ENCODE measurements at places on chromosomes 7 and 10.

DNA sequence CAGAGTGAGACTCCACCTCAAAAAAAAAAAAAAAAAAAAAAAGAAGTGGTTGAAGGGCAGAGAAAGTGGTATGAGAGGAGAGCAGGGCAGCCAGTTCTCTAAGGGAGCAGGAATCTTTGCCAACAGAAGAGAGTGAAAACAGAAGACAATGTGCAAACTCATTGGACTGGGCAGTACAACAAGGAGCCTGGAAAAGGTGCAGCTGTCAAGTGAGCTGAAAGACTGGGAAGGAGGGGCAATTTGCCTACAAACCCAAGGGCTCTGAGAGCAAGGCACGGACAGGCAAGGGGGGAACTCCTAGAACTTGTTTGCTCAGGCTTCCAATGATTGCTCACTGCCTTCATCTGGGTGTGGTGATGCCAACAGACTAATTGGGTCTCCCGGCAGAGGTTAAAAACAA, 9.5 kb downstream of the ACTR1A start:
- no peak for DNase-seq

DNA sequence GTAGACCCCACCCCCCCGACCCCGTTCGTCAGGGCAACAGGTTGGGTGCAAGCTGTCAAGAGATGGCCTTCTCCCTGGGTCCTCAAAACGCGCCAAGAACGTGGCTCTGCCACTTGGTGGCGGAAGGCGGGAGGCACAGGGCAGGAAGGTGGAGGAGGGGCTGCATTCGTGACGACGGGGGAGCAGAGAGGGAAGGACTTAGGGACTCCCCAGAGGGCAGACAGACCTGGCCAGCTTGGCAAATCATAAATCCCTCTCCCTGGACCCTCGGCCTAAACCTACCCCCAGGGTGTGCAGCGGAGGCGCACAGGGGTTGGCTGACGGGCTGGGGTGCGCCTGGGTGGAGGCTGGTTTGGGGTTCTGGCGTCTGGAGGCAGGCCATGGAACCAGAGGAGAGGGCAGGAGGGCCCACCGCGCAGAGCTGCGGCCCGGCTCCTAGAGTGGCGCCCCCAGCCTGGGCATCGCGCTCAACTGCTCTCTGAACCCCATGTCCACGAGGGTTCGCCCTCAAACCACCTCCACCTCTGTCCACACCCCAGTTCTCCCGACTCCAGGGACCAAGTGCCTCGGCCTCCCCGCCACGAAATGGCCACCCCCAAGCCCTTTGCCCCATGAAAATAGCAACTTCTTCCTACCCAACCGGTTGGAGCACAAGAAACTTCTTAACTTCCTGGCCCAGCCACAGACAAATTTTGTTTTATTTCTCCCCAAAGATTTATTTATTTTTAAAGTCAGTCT, 10.8 kb upstream of the GATA3 start:
- no peak for DNase-seq

DNA sequence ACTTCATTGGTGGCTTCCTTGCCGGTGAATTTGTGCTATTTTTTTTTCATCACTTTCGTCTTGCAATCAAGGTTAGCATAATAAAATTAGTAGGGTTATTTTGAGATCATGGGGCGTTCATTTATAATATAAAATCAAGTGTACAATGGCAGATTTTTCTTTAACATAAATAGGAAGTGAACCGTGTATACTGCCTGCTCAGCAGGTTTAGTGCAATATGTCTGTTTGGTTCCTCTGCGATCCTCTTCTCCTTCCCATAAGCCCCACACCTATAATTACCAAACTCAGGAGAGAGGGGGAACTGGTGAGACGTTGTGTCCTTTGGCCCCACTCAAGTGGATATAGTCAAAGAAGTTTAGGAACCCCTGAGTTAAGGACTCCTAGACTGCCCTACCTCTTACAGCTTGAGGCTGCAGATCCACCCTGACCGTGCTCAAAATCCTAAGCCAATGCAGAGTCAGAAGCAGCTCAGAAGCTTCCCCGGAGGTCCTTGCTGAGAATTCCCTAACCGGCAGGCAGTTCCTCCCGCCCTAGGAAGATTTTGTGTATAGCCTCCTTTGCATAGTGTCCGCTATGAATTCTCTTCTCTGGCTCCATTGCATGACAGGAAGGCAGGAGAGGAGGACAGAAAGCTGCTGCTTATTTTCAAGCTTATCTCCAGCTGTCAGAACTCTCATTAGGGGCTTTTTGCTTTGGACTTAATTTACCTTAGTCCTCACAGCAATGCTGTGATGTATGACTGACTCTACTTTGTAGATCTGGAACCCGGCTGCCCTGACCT, 41.5 kb downstream of the PYROXD2 start:
- no peak for DNase-seq

GRCh38 chr7:51140199-51141164, 176.1 kb downstream of the COBL start:
- no peak for DNase-seq

DNA sequence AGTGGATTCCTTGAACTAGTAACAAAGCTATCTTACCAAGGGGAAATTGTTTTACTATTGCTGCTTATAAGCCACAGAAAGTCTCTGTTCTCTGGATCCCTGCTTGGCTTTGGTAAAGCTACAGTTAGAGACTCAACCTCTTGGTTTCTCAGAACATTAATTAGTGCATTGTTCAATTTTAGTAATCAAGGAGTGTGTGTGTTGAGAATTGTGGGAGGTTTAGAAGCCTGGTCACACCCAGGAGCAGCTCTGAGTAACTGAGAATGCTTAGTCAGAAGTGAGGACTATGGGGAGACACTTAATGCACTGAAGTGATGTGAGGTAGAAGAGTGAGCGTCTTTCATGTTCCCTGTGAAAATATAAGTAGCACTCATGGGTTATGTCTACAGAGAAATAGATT, 8.2 kb upstream of the ACTA2 start:
- no peak for DNase-seq

DNA sequence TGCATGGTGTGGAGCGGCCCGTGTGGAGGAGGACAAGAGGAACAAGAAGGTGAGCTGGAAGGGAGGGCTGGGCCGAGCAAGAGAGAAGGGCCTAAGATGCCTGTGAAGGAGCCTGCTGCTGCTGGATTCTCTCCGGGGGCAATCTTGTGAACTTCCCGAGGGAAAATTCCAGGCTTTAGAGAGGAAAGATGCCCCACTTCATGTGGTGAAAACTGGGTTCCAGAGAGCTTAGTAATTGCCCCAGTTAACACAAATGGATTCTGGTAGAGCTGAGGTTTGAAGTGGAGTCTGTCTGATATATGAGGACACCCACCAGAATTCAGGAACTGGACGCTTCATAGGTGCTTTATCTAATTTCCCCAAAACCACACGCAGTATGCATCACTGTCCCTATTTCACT, 114.1 kb upstream of the ZMIZ1 start:
- DNase-seq, result no peak

GRCh38 chr10:49093922-49094321, 21.4 kb downstream of the VSTM4 start:
- no peak for DNase-seq

DNA sequence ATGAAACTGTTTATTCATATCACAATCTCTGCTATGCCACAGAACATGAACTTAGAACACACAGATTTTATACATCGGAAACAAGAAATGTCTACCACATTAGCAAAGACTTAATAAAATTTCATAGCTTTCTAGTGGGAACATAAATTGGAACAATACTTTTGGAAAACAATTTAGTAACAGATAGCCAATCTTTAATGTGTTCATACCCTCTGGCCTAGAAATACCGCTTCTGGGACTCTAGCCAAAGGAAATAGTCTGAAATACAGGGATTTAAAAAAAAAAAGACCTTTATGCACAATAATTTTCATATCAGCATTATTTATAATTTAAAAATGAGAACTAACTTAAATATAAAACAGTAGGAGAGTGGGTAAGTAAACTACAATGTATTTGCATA, 168.5 kb downstream of the PLXNA4 start:
- no peak for DNase-seq

DNA sequence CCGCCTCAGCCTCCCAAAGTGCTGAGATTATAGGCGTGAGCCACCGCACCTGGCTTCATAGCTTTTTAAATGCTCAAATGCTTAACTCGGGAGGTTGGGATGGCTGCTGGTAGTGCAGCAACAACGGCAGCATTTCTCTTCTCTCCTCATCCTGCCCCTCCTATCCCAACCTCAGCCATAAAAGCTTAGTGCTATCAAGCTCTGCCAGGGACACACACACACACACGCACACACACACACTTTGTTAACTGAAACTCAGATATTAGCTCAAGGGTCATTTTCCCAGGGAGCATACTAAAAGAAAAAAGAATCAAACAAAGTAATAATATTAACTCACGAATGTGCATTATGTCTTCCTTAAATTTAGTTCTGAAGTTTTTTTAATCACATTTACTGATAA, 63.0 kb upstream of the HPS1 start:
- DNase-seq, result no peak

- peak; percentile 49 for DNase-seq
Observed at GRCh38 chr10:25059990-25060389, 43.6 kb downstream of the THNSL1 start.

DNA sequence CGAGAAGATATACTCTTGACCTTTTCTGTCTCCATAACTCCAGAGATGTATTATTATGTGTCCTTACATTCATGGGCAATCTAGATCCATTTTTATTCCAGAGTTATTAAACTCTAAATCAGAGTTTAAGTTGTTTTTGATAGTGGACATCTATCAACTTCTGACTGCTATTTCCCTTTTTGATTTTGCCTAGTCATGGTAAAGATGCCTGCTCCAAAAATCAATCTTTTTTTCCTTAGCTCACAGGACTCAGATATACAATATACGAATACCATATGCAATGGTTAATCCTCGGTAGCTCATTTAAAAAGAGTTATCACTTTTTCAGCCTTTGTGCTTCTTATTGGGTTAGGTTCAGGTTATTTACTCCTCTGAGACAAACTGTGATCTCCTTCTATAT, 15.8 kb upstream of the ZEB1 start:
- DNase-seq, result no peak

DNA sequence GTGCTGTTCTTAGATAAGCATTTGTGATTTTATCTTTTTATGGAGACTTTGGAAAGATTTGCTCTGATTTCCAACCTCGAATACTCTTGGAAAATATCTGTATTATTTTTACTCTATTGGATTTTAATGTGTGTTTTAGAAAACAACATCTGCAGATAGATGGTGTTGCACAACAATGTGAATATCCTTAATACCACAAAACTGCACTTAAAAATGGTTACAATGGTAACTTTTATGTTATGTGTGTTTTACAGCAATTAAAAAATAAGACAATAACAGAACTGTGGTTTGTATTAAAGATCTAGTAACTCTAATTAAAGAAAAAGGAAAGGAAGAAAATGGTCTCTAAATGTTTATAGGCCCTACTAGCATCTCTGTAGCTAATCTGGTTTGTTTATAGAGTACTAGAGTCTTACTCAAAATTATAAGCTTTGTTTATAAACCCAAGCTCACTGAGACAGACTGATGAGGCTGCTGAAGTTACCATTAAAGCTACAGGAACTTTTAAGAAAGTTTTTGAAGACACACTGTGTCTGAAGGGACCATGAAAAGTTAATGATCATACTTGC, 74.6 kb upstream of the CC2D2B start:
- DNase-seq, result no peak

DNA sequence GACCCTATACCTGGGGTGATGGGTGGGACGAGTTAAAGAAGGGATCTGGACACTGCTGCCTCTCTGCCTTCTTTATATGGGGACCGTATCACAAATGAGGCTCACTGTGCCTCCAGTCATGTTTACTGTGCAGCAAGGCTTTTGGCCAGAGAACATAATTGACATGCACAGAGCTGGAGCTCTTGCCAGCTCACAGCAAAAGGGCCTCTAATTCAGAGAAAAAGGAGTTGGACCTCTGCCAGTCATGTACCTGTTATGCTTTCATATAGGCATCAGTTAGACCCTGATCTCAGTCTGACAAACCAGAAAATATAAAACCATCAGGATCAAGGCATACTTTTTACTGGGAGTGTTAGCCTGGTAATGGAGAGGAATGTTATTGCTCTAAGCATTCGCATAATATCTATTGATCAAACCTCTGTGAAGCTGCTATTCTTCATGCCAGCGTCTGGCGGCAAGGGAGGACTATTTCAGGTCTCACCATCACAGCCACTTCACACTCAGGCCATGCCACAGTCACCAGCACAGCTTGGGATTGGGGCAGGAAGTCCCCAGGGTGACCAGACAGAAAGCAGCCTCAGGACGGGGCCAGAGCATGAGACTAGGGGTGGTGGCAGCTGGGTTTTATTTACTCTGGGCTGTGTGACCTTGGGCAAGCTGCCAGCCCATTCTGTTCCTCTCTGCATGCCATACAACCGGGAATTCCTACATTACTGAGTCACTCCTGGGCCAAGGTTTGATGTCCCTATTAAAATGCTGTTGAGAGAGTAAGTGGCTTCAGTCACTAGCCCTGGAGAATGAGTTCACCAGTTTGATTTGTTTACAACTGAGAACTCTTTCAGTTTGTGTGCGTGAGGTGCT, 90.1 kb downstream of the NPSR1 start:
- peak; percentile 89 for DNase-seq

DNA sequence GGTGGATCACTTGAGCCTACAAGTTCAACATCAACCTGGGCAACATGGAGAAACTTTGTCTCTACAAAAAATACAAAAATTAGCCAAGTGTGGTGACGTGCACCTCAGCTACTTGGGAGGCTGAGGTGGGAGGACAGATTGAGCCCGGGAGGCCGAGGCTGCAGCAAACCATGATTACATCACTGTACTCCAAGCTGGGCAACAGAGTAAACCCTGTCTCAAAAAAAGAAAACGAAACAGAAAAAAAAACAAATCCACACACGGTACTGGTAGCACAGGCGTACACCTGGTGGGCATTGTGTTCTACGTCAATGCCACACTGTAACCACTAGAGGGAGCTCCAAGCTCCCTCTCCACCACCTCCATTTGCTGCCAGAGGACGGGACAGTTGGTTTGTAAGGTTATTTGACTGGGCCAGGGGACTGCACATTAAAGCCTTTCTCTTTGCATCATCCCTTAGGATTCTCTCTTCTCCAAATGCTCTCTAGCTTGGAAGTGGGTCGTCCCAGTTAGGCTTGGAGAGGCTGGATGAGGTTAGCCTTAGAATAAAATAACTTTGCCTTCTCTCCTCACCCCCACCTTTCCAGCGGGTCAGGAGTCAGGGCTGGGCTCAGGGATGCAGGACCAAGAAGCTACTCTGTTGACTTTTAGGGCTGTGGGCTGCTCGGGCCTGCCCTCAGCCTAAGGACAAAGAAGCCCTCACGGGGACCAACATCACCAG, 130.8 kb downstream of the SORBS1 start:
- DNase-seq, result no peak
